ENCODE measurements at places on chromosomes 2 and 18.

GRCh38 chr2:176184749-176185148 lies 3.7 kb upstream of the HOXD1 start:
- no peak for DNase-seq

GRCh38 chr2:109582928-109583895 lies 30.6 kb downstream of the SEPTIN10 start:
- DNase-seq: no peak

DNA sequence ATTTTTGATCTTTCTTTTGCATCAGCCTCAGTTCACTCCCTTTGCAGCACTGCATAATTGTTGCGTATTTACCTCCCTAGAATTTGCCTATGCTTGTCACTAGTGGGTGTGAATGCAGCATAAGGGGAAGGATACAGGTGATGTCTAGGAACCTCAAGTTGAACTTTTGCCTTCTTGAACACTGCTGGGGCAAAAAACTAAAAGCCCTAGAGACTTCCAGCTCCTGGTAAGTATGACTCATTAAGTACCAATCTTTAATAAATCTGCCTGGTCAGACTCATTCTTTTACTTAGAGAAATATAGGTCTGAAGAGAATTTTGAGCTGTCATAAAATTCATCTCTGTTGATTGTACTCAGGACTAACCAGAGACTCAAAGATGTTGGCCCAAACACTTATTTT lies 547.3 kb upstream of the FANCL start:
- no peak for DNase-seq

DNA sequence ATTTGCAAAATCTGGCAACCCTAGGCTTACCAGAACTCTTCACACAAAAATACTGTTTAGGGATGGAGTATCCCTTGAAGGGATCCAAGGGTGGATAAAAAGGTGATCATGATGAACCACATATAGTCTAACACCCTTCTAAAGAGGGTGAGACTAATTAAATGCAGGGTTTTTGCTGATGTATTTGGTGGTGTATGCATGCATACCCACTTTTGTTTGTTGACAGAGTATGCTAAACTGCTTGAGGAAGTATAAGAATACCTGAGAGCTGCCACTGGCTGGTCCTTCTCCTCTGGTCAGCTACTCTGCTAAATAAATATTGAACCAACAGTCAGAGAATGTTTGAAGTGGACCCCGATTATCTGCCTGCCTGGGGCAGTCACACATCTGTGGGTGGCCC lies 34.2 kb downstream of the RAPGEF4 start:
- DNase-seq: no peak

DNA sequence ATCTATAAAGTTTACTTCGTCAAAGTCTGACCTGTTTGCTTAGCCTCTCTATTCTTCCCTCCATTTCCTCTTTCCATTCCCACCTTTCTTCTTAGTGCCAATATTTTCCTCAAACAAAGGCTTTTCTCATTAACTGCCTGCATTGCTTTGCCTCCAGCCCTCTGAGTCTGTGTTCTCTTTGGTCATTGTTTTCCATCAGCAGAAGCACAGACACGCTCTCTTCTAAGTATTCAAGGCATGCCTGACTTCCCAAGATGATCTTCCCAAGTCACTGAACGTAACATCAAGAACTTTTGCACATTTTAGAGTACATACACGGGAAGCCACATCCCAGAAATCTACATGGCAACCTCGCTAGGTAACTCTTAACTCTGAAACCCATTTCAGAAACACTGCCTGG lies 32.6 kb upstream of the ANXA4 start:
- DNase-seq: no peak

GRCh38 chr18:49819823-49820671 lies 6.7 kb upstream of the ACAA2 start:
- no peak for DNase-seq

- DNase-seq: no peak
These were observed 53.8 kb downstream of the CTAGE1 start for GRCh38 chr18:22363867-22364463.

- DNase-seq: no peak
These were observed 217.2 kb upstream of the OSR1 start for GRCh38 chr2:19575641-19576040.

- DNase-seq: no peak
These were observed 503.7 kb downstream of the TMEM182 start for GRCh38 chr2:103265521-103265920.

DNA sequence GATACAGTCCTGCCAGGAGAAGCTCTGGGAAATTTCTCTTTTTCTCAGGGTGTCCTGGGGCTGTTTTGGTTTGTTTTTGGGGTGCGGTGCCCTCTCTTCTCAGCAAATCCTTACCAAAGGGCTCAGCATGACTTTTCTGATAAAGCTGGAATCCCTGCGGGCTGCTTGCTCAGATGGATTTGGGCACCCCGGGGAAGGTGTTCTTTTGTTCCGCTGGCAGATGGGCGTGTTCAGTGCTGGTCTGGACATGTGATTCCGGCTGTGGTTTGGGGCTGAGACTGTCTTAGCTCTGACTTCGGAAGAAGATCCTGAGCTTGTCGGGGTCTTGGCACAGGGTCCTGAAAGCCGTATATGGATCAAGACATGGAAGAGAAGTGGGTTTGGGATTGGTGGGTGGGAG lies 134.2 kb upstream of the SPRED2 start:
- DNase-seq: no peak

GRCh38 chr18:67104700-67105284 lies 411.7 kb downstream of the DSEL start:
- DNase-seq: peak; percentile 49

DNA sequence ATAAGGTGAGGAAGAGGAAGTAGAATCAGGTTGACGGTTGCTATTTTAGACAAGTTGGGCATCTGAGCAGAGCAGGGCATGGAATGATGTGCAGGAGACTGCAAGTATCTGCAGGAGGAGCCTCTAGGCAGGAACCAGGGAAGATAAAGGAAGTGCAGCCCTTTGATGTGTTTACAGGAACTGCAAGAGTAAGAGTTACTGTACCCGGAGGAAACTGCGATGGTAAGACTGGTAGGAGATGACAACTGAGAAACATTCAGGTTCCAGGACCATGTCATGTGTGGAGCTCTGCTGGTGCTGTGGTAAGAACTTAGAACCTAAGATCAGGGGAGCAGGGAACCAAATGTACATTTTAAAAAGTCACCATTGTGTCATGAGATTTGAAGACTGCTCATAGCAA lies 134.3 kb upstream of the STON1 start:
- DNase-seq: no peak

DNA sequence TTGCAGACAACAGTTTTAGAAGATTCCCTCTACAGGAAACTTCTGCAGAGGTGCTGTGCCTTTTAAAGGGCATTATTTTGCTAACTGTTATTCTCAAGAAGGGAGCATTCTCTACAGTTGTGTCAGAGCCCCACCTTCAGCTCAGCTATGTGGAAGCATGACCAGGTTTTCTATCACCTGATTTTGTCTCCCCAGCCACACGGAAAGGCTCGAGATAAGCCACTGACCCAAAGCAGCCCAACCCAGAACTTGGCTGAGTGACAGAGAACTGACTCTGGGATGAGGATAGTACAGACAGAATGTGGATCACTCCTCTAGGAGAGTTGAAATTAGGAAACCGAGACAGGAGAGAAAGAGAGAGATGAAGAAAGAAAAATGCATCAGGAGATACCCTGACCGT lies 10.7 kb downstream of the COL4A4 start:
- no peak for DNase-seq

GRCh38 chr2:19982268-19982667 lies 7.6 kb downstream of the WDR35 start:
- no peak for DNase-seq

- no peak for DNase-seq
These were observed 199.2 kb downstream of the CAMKMT start for GRCh38 chr2:44560941-44561340.

DNA sequence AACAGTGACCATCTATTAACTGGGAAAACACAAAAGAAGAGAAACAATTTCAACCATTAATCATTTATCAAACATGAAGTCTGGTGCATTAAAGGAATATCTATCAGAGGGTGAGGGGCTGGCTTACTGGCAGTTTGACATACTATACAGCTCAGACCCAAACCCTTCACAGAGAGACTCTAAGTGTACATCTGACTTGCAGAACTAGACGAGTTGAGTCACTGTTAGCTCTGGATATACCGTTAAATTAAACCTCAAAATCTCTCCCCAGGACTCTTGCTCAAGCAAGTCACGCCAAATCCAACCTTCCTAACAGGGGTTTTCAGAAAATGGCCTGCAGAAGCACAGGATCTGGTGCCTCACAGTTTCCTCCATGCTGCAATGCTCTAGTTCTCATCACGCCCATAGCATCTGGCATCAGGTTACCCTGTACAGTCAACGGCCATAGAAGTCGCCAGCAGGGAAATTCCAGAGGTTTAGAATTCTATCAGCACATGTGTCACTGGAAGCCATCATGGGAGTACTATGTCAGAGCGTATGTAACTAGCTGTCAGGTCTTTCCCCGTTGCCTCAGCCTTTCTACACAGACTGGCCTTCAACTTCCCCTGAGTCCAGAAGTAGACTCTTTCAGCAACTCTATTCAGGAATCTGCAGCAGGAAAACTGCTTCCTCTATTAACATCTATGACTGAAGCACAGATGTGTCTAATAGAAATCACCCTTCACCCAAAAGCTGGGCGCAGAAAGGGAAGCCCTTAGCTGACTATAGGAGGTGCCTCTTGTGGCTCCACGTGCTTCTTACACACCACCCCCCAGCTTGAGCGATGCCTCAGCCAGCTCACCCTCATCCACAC lies 9.3 kb downstream of the TGOLN2 start:
- DNase-seq: no peak

DNA sequence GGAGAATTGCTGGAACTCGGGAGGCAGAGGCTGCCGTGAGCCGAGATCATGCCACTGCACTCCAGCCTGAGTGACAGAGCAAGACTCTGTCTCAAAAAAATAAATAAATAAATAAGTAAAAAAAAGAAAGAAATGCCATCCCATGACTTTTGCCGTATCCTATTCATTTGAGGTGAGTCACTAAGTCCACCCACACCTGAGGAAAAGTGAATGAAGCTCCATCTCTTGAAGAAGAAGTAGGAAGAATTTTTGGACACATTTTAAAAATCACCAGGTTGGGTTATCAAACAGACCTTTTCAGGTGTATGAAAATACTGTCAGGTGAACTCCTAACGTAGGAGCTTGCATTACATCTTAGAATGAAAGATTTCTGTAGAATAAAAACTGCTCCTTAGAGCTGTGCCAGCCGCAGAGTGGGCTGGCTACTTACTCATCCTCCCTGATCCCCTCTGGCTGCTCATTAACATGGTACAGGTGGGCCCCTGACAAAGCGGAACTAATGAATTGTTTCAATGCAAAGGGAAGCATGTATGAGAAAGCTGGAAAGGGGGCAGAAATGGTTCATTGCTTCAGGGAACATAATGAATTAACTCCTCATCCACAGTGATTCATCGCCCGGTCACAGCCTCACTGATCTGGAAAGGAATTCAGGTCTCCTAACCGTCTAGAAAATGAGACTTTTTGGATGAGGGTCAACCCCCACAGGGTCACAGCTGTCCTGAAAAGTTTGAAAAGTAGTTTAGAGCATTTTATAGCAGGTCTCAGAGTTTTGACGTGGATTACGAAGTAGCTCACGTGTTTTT lies 191.4 kb downstream of the SPP2 start:
- peak; percentile 17 for DNase-seq

DNA sequence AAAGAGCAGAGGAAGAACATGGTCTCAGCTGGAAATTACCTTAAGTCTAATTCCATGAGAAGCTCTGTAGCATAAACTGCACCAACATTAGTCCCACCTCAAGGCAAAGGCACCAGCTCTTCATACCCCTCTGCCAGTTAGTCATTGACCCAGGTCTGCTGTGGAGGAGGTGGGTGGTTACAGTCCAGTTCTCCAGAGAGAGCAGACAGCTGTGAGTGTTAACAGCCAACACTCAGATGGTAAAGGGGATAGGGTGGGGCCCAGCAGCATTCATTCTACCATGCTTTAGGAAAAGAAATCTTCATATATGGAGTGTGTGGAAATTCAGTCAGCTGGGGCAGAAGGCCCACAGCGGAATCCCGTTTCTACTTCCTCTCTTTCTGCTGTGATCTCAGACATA lies 159.7 kb upstream of the FBXO11 start:
- DNase-seq: no peak
